ENCODE measurements at places on chromosomes 12 and 14.
A peak's percentile ranks its signal among the peaks of the same experiment; 100 is the strongest.

DNA sequence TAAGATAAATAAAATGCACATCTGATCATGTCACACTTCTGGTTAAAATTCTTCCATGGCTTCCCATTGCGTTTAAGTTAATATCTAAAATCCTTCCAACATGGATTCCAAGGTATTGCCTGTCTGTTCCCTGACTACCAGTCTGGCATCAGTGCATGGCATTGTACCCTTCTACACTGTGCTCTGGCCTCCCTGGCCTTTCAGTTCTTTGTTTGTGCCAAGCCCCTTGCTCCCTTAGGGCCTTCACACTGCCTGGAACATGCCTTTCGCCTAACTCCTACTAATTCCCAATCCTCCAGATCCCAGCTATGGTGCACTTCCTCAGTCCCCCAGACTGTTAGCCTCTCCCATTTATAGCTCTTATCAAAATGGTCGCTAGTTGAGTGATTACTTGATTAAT, 6.3 kb downstream of the CIPC start:
- DNase-seq = no peak

GRCh38 chr12:41162461-41162860, 25.7 kb upstream of the PDZRN4 start:
- no peak for DNase-seq

GRCh38 chr12:28824849-28825248, 324.2 kb upstream of the FAR2 start:
- DNase-seq = no peak

DNA sequence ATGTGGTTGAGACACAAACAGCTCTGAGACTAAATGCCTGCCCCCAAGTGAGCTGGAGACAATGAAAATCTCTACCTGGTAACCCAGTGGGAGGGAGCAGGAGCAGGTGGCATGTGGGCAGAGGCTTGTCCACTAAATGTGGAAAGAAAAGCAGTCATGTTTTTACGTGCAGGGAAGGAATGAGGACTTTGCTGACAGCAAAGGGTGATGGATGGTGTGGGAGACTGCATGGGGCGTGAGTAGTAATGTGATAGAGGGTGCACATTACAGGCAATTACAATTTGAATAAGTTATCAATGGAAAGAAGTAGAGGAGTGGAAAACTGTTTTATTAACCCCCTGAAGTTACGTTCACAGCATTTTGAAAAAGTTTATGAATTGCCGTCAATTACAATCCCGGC, 176.6 kb downstream of the NRXN3 start:
- no peak for DNase-seq

GRCh38 chr14:20428010-20428365, 8.0 kb downstream of the KLHL33 start:
- DNase-seq = no peak

- DNase-seq = peak; percentile 39
Measured at GRCh38 chr12:57620936-57621496, 9.8 kb downstream of the ARHGEF25 start.

DNA sequence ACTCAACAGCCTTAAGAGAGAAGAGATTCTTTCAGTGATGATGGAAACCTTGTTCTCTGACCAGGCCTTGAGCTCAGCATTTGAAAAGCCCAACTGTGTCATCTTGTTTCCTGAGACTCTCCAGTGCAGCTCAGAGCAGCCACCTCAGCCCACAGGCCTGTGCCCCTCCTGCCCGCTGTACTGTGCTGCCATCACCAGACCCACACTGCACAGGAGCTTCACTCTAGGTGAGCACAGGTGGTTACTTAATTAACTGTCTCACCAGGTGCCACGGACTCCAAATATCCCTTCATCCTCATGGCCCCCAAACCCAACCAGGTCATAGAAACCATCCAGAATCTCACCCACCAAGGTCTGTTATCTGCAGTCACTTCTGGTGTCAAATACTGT, 51.3 kb downstream of the JAG2 start:
- DNase-seq = no peak

- DNase-seq = no peak
Measured at GRCh38 chr12:89723276-89723675, 14.6 kb upstream of the ATP2B1 start.

DNA sequence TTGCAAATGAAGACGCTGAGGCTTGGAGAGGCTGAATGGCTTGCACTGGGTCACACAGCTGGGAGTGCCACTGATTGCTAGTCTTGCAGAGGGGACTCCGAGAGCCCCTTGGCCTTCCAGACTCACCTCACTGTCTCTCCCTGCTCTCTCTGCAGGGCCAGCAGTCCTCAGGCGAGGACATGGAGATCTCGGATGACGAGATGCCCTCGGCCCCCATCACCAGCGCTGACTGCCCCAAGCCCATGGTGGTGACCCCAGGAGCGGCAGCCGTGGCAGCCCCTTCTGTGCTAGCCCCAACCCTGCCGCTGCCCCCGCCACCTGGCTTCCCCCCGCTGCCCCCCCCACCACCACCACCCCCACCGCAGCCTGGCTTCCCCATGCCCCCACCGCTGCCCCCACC, 10.1 kb downstream of the SETD1B start:
- no peak for DNase-seq

DNA sequence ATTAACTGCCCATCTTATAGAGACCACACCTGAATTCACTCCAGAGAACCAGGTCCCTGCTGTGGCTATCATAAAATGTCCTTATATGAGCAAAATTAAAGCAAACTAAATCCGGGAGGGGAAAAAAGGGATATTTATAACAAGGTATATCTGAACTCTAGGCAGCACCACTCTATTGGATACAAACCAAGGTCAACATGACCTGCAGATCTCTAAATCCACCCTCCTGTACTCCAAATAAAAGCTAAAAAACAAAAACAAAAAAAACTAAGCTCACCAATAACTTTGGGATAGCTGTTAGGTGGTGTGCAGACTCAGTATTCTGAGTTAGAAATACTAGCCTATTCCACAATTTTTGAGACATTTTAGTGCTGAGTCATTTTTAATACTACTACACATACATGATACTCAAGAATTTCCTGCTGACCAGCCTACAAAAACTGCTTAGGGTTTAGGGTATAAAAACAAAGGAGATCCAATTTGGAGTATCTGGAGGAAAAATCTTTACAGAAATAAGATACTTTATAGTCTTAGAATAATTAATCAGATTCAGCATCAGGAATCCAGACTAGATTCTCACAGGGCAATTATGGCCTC, 46.6 kb upstream of the LTBP2 start:
- no peak for DNase-seq

DNA sequence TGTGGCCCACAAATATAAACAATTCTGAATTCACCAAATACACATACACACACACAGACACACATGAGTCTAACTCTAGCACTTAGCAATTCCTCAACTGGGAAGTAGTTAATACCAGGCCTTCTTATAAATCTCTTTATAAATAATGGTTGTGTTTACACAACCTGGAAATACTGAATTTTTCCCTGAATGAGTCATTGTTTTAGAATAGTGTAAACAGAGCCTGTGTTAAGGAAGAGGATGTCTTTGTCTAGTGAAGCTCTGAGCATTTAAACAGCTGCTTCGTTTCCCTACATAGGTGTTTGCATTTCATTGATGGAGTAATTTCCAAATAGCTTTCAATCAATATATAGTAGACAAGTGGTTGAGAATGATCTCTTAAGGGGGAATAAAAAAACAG, 218.8 kb downstream of the BTG1 start:
- DNase-seq = no peak

GRCh38 chr14:43687921-43688320, 819.2 kb downstream of the FSCB start:
- no peak for DNase-seq

DNA sequence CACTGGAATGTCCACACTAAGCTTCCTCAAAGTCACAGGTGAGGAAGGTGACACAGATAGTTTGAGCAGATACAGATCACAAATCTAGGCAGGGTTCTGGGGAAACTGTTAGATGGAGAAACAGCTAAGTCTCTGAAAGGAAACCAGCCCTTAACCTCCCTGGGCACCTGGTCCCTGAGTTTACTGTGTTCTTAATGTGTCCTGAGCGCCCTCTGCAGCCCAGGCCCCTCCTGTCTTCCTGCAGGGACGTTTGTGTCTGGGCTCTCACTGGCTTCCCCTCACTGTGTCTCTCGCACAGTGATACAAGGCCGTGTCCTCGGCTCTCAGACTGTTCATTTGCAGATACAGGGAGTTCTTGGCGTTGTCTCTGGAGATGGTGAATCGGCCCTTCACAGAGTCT, 684.3 kb downstream of the TMEM121 start:
- DNase-seq = no peak

DNA sequence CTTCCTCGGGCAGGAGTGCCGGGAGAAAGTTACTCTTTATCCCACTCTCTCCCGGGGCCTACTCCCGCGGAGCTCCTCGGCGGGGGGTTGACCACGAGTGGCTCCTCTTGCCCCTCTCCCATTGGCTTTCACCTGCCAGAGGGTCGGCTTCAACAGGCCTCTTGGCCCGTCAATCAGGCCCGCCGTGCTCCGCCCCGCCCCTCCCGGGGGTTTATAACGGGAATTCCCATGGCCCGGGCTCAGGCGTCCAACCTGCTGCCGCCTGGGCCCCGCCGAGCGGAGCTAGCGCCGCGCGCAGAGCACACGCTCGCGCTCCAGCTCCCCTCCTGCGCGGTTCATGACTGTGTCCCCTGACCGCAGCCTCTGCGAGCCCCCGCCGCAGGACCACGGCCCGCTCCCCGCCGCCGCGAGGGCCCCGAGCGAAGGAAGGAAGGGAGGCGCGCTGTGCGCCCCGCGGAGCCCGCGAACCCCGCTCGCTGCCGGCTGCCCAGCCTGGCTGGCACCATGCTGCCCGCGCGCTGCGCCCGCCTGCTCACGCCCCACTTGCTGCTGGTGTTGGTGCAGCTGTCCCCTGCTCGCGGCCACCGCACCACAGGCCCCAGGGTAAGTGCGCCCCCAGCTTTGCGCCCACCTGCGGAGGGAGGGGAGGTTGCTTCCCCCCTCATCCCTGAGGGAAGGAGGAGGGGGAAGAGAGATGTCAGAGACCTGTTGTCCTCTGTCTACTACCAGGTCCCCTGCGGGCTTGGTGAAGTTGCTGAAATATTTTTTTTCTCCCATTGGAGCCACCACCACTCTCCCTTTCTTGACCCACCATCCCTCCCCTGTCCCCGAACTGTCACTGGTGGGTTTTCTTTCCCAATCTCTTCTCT, at the start of gene SMOC1:
SMOC1 (plus strand) TSS at position 242 of the 869 bp plus-strand sequence; CDS start at position 505, 263 bp downstream.
- DNase-seq = peak; percentile 63

DNA sequence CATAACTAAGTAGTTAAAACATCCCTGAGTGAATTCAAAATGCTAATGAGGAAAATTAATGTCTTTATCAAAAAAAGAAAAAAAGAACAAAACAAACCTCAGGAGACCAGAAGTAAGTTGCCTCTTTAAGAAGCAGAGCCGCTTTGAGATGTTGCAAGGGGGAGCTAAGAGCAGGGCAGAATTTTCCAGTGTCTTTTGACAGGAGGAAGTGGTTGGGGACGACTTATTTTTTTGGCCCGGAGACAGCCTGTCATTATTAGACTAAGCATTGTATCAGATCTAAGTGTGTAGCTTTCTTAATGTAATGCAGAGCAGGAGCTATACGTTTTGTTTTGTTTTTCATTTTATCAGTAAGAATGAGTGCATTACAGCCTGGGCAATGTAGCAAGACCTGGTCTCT, 206.6 kb downstream of the CACNA1C start:
- DNase-seq = no peak

DNA sequence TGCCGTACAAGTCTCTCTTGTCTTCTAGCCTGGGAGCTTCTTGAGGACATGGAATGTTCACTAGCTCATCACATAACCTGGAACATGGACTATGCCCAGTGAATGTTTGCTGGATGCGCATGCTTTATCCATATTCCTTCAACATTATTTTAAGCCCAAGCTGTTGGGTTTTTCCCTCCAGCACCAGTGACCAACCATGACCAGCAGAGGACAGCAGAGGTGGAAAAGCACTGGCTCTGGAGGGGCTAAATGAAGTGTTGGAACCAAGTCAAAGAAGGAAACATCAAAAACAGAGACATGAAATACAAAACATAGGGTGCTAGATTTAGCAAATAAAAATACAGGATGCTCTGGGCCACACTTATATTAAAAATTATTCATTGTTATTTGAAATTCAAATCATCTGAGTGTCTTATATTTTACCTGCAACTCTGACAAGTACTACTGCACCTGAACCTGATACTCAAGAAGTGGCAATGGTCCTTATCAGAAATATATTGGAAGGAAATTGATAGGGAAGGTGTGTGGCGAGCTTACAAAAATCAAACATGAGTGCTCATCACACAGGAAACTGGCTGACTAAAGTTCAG, 23.1 kb upstream of the HELB start:
- no peak for DNase-seq

DNA sequence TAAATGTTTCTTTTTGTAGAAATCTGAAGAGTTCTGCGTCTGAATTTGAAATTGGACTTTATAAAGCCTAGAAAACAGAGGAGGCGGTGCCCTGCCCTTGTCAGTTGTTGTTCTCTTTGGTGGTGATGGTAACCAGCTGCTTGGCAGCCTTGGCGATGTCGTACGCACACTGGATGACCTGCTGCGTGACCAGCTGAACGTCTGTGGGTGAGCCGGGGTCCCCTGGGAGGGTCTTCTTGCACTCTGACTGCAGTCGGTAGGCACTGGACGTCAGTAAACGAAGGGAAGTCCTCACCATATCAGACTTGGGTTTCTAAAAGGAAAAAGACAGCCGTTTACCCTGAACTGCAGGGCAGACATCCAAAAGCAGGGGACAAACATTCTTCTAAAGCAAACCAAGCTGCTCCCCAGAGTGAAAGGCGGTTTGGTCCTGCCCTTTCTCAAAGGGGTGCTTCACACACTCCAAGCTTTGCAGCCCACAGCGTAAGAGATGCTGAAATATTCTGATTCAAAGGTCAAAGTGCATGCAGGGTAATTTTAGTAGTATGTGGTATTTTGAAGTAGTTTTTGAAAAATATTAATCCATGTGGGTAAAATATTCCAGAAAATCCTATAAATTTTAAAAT, 32.9 kb downstream of the TCHP start:
- DNase-seq = no peak

GRCh38 chr14:100241279-100241678, 2.3 kb downstream of the YY1 start:
- DNase-seq = no peak

DNA sequence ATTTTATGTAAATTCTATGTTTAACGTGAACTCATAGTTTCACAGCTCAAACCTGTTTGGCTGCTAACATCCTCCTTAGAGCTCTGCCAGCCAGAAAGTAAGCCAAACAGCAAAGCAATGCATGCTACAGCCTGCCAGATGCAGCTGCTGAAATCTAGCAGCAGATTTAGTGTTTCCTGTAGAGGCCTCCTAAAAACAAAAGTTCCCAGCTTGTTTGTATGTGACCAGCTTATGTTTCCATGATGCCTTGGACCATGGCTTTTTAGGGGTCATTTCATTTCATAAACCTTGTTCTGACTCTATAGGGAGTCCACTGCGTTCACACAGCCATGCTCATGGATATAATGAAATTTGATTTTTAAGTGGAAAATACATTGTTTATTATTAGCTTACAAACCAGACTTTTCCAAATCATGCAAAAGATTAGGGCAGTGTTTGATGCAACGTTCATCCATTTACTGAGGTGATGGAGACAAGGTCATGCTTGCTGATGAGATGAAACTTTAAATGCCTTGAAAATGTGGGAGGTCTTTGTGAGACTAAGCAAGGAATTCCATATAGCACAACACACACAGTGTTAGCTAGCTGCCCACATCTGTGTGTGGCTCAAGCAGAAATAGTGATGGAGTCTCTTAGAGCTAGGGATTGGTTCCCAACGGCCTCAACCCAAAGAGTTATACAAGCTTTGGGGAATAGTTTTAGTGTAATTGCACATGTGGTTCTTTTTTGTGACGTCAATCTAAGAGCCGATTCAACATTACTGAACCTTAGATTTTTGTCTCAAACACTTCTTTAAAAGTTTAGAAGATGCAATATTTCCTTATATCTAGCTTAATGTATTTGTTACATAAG, 157.5 kb upstream of the LRIG3 start:
- DNase-seq = no peak
